Activated naive CD4-positive, alpha-beta T cell treated with Interleukin-2 at 50 U/mL for 16 hours (primary cell): ENCODE measurements at places on chromosomes 2 and 18.

GRCh38 chr2:168604252-168604651 is 148.2 kb downstream of the CERS6 start:
- no peak for DNase-seq

DNA sequence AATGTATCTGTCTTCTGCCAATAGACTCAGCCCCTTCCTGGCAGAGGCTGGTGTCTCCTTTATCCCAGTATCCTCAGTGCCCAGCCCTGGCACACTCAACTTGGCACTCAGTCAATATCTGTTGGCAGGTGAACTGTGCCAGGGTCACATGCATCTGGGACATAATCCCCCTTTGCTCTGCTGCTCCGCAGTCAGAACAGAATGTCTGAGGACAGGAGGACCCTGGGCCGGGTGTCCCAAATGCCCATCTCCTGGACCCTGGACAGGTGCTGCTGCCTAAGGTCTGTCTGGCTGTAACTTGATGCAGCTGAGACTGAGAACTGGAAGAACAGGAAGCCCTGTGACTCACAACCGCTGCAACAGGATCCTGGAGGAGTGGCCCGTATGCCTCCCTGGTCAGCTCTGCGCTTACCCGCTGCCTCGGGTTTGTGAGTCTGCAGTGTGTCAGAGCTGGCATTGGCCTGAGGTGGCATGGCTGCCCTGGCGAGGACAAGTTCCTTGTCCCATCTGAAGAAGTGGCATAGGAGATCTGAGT is 11.4 kb downstream of the HK2 start:
- peak; percentile 28 for DNase-seq

- DNase-seq: no peak
Observed at GRCh38 chr2:47937677-47938076, 31.4 kb upstream of the FBXO11 start.

DNA sequence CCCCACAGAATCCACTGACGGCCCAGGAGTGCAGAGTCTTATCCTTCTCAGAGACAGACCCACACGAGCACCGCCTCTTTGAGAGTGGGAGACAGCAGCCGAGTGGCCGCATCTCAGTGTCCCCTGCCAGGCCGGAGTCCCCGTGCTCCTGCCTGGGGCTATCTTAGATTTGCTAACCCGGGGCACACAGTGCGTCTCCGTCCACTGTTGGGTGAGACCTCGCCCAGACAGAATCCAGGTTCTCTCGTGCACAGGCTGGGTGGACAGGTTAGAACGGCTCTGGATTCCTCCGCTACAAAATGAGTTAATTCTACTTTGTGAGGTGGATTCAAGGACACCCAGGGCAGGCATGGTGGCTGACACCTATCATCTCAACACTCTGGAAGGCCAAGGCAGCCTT is 88.3 kb downstream of the ZNF516 start:
- no peak for DNase-seq

GRCh38 chr18:79056827-79057367 is 12.3 kb upstream of the ATP9B start:
- DNase-seq: no peak
